Activated CD4-positive, alpha-beta T cell treated with anti-CD3 and anti-CD28 coated beads for 48 hours (primary cell): ENCODE measurements at places on chromosomes 13 and 19.

GRCh38 chr19:31294189-31294588 is 55.0 kb downstream of the TSHZ3 start:
- no peak for DNase-seq

GRCh38 chr13:114179087-114179658 is at the start of gene CFAP97D2:
TSS of gene CFAP97D2 (plus strand) at chr13:114179257. CDS start at chr13:114179331, 74 bp downstream.
- DNase-seq = no peak

- DNase-seq = no peak
Measured at GRCh38 chr13:76717092-76717491, 169.1 kb downstream of the KCTD12 start.

DNA sequence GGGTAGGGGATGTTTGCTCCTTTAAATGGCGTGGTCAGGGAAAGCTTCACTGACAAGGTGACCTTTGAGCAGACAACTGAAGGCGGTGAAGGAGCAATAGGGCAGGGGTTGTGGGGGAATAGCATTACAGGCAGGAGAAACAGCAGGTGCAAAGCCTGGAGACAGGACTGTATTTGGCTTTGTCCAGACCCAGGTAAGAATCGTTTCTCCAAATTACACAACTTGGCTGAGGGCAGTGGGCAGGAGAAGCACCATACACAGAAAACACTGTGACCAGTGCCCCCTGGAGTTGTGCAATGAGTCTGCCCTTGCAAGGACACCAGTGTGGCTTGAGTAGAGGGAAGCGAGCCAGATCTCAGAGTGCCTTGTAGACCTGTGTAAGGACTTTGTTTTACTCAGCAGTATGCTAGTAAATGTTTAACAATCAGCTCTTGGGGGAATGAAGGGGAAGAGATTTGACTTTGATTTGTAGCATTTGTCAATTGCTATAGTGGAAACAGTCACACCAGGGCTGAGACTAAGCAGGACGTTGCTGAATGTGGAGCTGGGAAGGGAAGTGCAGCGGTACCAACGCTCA is 360.0 kb downstream of the DCT start:
- DNase-seq = no peak

DNA sequence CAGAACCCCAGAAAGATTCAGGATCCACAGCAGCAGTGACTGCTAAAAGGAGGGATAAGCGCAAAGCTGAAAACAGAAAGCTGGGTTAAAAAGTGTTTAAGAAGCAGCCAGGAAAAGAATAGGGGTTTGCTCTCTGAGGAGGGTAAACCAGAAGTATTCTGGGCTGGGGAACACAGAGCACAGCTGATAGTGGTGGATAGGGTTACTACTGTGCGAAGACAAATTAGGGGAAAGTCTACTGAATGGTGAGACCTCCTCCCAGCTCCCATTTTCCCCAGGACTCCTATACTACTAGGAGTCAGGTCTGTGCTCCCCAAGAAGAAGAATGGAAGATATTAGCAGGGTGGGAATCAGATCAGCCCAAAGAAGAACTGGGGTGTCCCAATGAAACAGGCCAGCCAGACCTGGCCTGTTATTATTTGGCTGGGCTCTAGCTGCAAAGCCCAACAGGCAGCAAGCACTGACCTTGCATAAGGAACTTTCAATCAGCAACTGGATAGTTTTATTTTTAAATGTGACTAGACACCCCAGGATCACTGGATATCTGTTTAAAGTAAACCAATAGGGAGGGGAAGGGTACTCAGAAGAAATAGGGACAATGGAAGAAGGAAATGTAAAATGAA is 43.5 kb upstream of the SERTM1 start:
- no peak for DNase-seq

DNA sequence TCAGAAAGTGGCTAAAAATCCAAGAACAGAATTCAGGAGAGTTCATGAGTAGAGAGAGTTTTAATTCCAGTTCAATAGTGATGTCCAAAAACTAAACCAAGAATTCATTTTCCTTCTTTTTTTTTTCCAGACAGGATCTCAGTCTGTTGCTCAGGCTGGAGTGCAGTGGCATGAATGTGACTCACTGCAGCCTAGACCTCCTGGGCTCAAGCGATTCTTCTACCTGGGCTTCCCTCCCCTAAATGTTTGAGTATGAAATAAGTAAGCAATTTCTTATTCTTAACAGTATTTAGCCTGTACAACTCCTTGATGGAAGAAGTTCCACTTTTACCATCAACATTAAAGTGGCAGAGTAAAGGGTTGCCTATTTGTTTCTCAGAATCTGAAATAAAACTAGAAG is 3.8 kb downstream of the COMMD6 start:
- DNase-seq = no peak
